Left renal cortex interstitium (tissue), 4 donors: ENCODE measurements at places on chromosomes 4 and X.

GRCh38 chr4:140372751-140373327 is 607 bp upstream of the SCOC start:
- no peak for DNase-seq

GRCh38 chr4:44738615-44739014 is 12.3 kb upstream of the GNPDA2 start:
- DNase-seq: no peak

GRCh38 chr4:11286533-11286932 is 142.2 kb downstream of the HS3ST1 start:
- no peak for DNase-seq

DNA sequence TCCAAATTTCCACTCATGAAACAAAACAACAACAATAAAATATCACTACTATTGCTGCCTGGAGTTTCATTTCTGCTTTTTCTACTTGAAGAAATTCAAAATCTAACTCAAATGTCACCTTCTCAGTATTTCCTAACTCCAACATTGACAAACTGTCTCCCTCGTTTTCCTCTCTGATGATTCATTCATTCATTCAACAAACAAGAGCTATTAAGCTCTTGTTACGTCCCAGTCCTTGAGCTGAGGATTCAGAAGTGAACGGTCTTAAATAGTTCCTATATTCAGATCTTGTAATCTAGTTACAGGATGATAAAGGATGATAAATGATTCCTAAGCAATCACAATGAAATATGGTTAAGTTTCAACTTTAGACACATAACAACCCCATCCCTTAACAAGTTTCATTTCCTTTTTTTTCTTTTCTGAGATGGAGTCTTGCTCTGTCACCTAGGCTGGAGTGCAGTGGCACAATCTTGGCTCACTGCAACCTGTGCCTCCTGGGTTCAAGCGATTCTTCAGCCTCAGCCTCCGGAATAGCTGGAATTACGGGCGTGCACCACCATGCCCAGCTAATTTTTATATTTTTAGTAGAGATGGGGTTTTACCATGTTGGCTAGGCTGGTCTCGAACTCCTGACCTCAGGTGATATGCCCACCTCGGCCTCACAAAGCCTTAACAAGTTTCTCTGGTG is 1.7 kb downstream of the SLC9B2 start:
- no peak for DNase-seq

DNA sequence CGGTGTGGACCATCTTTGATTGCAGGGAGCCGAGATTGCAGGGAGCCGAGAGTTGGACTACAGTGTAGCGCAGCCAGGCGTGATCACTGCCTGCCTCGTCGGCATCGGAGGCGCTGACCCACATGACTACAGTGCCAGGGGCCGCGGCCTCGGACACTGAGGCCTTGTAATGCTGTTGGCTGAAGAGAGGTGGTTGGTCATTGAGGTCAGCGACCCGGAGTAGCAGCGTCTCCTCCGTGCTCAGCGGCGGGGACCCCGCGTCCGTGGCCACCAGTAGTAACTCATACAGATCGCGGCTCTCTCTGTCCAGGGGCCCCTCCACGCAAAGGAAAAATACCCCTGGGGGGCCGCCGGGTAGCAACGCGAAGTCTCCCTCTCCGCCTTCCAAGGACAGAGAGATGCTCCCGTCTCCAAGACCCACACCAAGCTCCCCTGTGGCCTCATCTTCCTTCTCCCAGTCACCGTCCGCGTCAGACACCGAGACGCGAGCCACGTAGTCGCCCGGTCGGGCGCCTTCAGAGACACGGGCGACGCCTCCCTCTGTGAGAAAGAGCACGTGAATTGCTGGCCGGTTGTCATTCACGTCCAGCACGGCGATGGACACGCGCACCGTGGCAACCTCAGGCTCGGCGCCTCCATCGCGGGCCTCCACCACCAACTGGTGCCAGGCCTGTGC is 1.9 kb downstream of the DCHS2 start:
- no peak for DNase-seq

DNA sequence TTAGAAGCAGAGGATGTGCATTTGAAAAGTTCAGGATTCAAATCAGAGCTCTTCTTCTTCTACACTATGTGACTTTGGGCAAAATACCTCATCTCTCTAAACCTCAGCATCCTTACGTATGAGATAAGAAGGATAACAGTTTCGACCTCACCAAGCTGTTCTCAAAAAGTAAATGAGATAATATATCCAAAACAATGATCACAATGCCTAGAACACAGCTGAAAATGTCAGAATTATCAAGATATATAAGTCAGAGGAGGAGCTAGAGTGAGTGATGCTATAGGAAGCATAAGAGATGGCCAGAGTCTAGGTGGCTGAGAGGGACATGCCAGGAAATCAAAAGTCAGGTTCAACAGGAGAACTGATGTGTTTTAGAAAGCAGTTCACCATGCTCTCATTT is 168.0 kb downstream of the EFHC2 start:
- DNase-seq: no peak

GRCh38 chr4:42785817-42786216 is 106.7 kb upstream of the GRXCR1 start:
- DNase-seq: no peak

DNA sequence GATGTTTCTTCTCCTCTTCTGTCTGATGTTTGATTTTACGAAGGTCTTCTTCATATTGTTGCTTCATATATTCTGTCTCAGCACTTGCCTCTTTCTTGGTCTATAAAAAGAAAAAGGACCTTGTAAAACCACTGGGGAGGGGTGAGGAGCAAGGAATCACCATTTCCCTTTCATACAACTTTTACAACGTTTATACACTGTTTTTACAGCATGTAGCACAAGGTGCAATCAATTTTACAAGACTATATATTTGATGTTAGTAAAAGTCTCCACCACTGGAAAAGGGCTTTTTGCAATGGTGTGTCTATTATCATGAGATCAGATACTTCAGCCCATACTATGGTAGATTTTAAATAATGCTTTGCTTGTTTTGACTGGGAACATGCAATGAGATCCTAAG is 76.3 kb downstream of the FAM184B start:
- DNase-seq: no peak

DNA sequence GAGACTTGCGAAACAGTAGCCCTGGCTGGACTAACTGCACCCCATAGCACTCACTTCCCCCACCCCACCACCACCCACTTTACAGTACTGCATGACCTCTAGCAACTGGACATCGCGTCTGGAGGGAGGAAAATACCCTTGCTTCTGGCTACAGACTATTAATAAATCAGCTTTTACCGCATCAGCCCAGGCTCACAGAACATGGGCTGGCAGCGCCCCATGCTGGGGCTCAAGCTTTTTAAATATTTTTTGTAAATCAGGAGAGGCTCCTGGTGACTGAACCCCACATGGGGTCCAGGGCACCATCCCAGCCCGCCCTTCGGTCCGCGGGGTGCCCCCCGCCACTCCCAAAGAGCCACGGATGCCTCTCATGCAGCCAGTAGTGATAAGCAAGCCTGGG is 2.7 kb downstream of the HS6ST2 start:
- no peak for DNase-seq

DNA sequence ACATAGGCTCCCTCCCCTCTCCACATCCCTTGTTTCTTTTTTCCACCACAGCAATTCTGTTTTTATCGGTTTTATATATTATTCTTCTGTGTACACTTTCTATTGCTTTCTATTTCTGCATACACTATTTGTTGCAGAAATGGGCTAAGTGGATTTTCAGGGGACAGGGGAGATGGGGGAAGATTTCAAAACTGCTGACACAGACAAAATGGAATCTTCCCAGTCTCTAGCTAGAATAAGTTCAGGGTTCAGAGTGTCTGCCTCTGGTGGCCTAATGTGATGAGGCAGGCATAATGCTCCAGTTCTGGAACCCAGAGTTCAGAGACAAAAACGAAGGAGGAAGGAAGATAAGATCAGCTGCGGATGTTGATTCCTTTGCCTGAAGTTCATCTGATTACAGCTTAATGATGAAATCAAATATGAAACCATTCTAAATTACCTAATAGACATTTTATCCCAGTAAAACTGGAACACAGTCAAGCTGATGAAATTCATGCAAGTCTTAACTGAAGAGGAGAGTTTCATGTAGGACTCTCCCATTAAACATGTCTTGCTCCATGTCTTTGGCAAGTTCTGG is 447.1 kb downstream of the AFF2 start:
- no peak for DNase-seq

GRCh38 chr4:10738826-10739489 is 54.4 kb upstream of the CLNK start:
- DNase-seq: no peak

GRCh38 chrX:131783555-131784308 is 239.4 kb upstream of the STK26 start:
- DNase-seq: no peak

DNA sequence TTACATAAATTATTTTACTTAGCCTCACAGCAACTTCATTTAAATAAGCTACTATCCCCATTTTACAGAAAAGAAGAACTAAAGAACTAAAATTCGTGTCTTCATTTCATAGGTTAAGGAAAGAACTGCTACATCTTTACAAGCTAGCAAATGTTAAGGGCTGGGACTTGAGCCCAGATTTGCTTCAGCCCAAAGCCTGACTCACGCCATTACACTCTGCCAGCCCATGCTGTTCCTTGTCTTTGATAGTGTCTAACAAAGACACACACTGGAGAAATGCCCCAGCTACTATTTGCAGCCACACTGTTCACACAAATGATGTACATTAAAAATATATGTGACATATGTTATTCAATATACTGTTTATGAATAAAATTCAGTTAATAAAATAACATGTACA is 29.0 kb upstream of the ERVMER34-1 start:
- no peak for DNase-seq

GRCh38 chrX:19569121-19569805 is 54.0 kb upstream of the MAP3K15 start:
- DNase-seq: no peak

- no peak for DNase-seq
Measured at GRCh38 chrX:38052096-38052495, 45.7 kb downstream of the SYTL5 start.

DNA sequence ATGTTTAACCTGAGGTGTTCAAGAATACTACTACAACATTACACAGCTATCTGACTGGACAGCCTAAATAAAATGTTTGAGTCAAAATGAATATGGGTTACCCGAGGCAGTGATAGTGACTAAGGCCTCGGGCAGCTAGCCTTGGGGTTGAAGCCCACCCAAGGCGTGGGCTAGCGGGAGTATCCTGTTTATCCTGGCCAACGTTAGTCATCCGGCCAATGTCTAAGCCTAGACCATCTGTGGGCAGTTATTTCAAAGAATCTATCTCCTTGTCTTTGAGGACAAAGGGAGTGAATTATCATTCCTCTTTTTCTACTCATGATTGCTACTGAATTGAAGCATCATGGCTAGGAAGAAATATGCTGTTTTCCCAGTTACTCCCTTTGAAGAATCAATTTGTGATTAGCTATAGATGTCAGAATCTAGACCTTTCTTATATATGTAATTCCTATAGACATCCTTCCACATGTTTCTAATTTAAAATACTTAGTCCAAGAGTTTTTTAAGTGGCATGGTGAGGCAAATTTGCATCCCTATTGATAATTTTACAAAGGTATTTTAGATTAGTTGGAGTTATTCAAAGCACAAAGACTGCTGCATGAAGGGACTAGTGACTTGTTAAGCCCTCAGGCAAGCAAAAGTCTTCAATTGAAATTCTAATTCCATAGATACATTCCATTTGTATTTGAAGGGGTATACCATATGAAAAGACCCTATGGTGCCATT is 6.0 kb upstream of the PDGFC start:
- DNase-seq: no peak

- DNase-seq: peak; percentile 79
Measured at GRCh38 chr4:57102050-57102624, 8.0 kb downstream of the IGFBP7 start.

- DNase-seq: no peak
Measured at GRCh38 chr4:71980976-71981375, 50.8 kb upstream of the NPFFR2 start.

- no peak for DNase-seq
Measured at GRCh38 chrX:110182362-110182761, 135.5 kb downstream of the AMMECR1 start.

DNA sequence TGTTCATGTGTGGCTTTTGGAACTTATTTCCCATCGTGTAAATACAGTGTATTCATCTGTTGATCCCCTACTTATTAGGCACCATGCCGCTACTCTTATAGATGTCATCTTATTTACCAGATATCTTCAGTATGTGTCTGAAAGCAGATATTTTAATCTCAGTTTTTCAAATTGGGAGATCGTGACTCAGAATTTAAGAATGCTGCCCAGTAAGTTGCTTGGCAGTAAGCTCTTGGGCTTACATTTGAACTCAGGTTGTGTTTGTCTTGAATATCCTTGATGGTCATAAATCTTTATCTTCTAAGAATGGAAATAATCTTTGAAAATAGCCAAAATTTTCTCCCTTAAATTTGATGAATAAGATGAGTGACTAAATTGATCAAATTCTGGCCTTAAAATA is 45.9 kb upstream of the RPA4 start:
- no peak for DNase-seq

- DNase-seq: no peak
Measured at GRCh38 chr4:83757121-83757621, 221.3 kb downstream of the GPAT3 start.

DNA sequence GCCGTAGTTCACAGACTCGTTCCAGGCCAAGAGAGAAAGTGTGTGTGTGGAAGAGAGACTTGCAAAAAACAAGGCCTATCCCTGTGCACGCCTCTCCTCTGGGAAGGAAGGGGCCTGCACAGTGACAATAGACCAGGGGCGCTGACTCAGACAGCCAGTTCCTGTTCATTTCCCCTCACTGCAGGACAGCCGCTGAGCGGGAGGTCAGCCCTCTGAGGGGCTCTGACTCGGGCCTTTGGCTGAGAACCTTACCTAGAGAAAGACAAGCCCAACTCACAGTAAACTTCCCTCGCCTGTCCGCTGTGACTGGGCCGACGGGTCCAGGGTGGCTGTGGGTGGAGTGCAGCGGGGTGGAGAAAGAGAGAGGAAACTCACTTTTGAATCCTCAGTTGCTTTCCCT is 52.1 kb downstream of the RTL5 start:
- no peak for DNase-seq

- DNase-seq: peak; percentile 71
Measured at GRCh38 chr4:140935254-140935653, 179.1 kb upstream of the TBC1D9 start.

DNA sequence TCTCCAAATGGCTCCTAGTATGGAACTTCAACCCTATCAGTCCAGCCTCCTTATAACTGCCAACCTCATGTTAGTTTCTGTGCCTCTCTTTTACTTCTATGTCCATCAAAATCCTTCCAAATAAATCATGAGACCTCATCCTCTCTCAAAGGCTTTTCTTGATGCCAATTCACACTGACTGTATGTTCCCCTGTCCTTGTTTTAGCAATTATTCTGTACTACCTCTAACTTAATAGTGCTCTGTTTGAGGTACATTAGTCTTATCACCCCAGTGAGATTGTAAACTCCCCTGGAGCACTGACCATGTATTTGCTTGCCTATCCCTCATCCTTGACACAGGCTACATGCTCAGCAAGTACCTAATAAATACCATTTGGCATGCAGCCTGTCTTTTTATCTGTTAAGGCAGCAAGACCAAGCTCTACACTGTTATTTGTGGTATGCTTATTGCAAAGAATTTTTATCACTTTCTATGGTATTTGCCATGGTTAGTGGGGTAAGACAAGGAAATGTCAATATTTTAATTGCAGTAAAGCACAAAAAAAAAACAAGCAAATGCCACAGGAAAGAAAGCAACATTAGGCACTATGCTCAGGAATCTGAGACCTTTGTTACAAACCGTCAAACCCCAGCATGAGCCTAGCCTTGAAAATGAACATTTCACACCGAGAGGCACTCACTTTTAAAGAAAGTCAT is 119.2 kb downstream of the SMARCA1 start:
- no peak for DNase-seq
